Esophagus squamous epithelium (tissue), 5 donors: ENCODE measurements at places on chromosomes 3 and 15. TPM values are rescaled to one million over a fixed set of nuclear protein-coding genes. Genes with fewer than 3 reads are reported as not detected.

Gene ZNF80
- total RNA-seq, result 0.38 TPM

Gene DHFR2
- 4.1 TPM for total RNA-seq

Gene CD200R1
- 3.1 TPM for total RNA-seq

GRCh38 chr3:59425371-59425770 is 375.5 kb upstream of the CFAP20DC start:
- no peaks in the 10 kb centered on the region for H3K4me1 ChIP-seq
- no peaks in the 10 kb centered on the region for H3K36me3 ChIP-seq
- H3K27ac ChIP-seq, result peak overlapping the region; percentile 34
- H3K4me3 ChIP-seq, result no peak overlapping the region

Gene TMEM108
- 3.4 TPM for total RNA-seq
